ENCODE measurements at places on chromosomes 5 and 9. TPM values are rescaled to one million over a fixed set of nuclear protein-coding genes. Genes with fewer than 3 reads are reported as not detected.

- no peaks in the 10 kb centered on the region for H3K27me3 ChIP-seq
- no peaks in the 10 kb centered on the region for H3K36me3 ChIP-seq
- DNase-seq: no peak
- H3K4me3 ChIP-seq: no peak overlapping the region
- H3K4me1 ChIP-seq: peaks cover 17% of the 10 kb centered on the region
Observed at GRCh38 chr9:91761362-91761761, 188.7 kb downstream of the ROR2 start.

DNA sequence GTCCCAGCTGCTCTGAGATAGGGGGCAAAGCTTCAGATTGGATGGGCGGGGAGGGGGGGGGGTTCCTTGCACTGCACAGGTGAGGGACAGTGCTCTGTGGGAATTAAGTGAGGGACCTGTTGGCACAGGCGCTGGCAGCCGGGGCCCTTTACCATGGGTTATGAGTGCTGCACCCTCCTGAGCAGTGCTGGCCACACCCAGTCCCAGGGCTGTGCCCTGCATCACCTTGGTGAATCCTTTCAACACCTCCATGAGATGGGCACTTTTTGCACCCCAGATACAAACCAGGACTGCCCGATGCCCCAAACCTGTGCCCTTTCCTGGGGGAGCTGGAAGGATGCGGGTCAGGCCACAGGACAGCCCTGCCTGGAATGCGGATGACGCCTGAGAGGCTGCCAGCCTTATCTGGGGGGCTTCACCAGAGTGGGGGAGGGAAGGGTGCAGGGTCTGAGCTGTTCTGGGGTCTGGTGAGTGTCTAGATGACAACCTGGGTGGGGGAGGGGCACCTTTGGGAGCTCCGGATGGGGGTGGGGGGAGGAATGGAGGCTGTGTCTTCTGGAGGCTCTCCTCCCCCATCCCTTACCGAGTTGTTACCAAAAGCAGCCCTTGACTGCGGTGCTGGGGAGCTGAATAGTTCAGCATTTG, 5.2 kb downstream of the CRB2 start:
- peaks cover 46% of the 10 kb centered on the region for H3K4me1 ChIP-seq
- DNase-seq: no peak
- no peaks in the 10 kb centered on the region for H3K27me3 ChIP-seq

GRCh38 chr5:41154491-41154890, 58.8 kb downstream of the C6 start:
- H3K4me3 ChIP-seq: no peak overlapping the region
- H3K27me3 ChIP-seq: no peaks in the 10 kb centered on the region
- H3K36me3 ChIP-seq: no peaks in the 10 kb centered on the region
- no peak for DNase-seq
- no peaks in the 10 kb centered on the region for H3K4me1 ChIP-seq
- H3K27ac ChIP-seq: no peak overlapping the region

- H3K27ac ChIP-seq: no peak overlapping the region
- no peaks in the 10 kb centered on the region for H3K4me1 ChIP-seq
- peaks cover 13% of the 10 kb centered on the region for H3K27me3 ChIP-seq
- DNase-seq: no peak
- H3K36me3 ChIP-seq: no peaks in the 10 kb centered on the region
Observed at GRCh38 chr5:137315534-137316345, 183.4 kb downstream of the SPOCK1 start.

DNA sequence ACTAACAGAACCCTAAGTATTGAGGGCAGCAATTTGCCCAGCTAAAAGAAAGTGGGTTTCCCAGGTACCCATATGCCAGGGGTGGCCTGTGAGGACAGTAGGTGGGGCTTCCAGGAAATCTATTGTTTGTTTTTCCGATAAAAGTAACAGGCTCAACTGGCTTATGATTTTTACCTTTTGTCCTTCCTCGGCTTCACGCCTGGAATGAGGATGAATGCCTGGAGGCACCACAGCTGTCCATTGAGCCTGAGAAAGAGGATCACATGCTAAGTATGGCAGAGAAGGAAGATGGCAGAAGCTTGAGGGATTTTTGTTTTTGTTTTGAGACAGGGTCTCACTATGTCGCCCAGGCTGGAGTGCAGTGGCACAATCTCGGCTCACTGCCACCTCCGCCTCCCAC, 84.1 kb downstream of the KLF4 start:
- no peak for DNase-seq
- no peaks in the 10 kb centered on the region for H3K27me3 ChIP-seq
- H3K36me3 ChIP-seq: no peaks in the 10 kb centered on the region

INSL4 gene
- 0.38 TPM for polyA plus RNA-seq

DNA sequence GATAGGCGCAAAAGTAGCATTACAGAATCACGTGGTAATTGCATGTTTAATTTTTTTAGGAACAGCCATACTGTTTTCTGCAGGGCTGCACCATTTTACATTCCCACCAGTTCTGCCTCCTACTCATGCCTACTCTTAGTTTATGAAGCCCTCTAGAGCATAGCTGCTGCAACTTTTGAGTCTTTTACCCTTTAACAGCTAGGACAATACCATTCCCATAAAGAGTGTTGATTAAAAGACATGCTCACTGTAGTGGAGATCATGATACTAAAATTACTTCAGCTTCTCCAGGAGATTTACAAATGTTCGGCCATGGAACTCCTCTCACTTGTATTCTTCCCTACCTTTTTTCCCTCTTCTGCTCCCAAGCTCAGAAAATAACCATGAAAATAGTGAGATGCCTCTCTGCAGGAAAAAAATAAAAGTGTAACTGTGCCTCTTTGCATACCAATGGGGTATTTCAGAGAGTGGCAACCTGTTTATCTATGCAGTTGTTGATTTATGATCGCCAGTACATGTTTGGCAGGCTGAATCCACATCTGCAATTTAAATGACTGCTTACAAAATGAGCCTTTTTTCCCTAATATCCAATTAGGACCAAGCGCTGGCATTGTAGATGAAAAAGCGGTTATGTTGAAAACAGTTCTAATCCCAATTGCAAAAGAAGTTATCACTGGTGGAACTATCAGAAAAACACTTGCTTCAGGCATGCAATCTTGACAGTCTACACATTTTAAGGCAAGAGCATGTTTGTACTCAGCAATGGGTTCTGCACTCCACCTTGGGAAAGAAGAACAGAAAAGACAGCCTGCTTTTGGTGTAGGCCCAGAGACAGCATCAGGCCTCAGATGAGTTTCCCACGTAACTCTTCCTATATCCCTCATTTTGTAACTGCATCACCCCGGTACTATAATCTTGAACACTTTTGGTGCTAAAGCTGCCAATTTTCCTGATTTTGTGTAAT, 131.1 kb downstream of the ADAMTSL1 start:
- H3K4me1 ChIP-seq: peaks cover 13% of the 10 kb centered on the region
- no peak overlapping the region for H3K4me3 ChIP-seq
- no peak overlapping the region for H3K27ac ChIP-seq
- H3K36me3 ChIP-seq: no peaks in the 10 kb centered on the region

- no peak for DNase-seq
- H3K27me3 ChIP-seq: no peaks in the 10 kb centered on the region
- no peak overlapping the region for H3K27ac ChIP-seq
- no peaks in the 10 kb centered on the region for H3K36me3 ChIP-seq
- no peak overlapping the region for H3K4me3 ChIP-seq
Observed at GRCh38 chr9:136046554-136046920, 48.6 kb downstream of the NACC2 start.

GRCh38 chr9:114909661-114910060, 20.7 kb downstream of the TNFSF8 start:
- no peak overlapping the region for H3K27ac ChIP-seq
- H3K4me1 ChIP-seq: peaks cover 11% of the 10 kb centered on the region
- H3K4me3 ChIP-seq: no peak overlapping the region

- no peaks in the 10 kb centered on the region for H3K36me3 ChIP-seq
- no peak for DNase-seq
- H3K27me3 ChIP-seq: no peaks in the 10 kb centered on the region
- no peaks in the 10 kb centered on the region for H3K4me1 ChIP-seq
Observed at GRCh38 chr5:176515396-176515795, 21.8 kb downstream of the RNF44 start.

DNA sequence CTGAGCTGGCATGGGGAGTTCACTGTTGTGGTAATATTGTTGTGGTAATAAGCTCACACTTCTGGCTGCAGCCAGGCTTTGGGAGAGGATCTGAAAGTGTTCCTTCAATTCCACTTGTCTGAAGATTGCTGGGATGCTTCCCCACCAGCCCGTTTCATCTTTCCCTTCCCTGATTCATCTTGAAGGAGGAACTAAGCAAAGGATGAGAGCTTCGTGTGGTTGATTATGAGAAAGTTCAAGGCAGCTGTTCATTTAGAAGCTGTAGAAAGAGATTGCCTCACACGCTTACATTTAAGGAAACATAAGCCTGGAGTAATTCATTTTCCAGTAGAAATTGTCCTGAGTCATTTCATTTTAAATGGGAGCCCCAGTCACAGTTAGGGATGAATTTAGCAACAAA, 122.4 kb upstream of the GAS1 start:
- no peaks in the 10 kb centered on the region for H3K4me1 ChIP-seq
- H3K27ac ChIP-seq: peak overlapping the region; percentile 16
- H3K4me3 ChIP-seq: no peak overlapping the region
- DNase-seq: peak; percentile 38

PCDHGB3 gene
- not detected for polyA plus RNA-seq

SLC6A7 gene
- polyA plus RNA-seq: 0.39 TPM

HIGD2A gene
- polyA plus RNA-seq: 224 TPM

DNA sequence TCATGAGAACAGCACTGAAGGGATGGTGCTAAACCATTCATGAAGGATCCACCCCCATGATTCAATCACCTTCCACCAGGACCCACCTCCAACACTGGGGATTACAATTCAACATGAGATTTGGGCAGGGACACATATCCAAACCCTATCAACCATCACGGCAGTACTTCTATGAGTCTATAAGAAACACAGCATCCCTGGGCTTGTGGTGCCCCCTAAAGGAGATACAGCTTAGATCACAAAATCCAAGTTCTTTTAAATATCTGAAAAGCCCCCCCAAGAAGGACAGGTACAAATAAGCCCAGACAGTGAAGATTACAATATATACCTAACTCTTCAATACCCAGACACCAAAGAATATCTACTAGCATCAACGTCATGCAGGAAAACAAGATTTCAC, 233.7 kb upstream of the ADRA1B start:
- no peaks in the 10 kb centered on the region for H3K36me3 ChIP-seq
- no peak for DNase-seq
- no peaks in the 10 kb centered on the region for H3K4me1 ChIP-seq

GRCh38 chr9:18362901-18363685, 110.9 kb upstream of the ADAMTSL1 start:
- H3K36me3 ChIP-seq: no peaks in the 10 kb centered on the region
- no peak overlapping the region for H3K27ac ChIP-seq
- no peak overlapping the region for H3K4me3 ChIP-seq

WDR31 gene
- 0.86 TPM for polyA plus RNA-seq

Data from hepatocyte (in vitro differentiated cells).